ENCODE measurements at places on chromosomes 11 and 22.

GRCh38 chr22:40238425-40239344, 61.0 kb downstream of the TNRC6B start:
- peak; percentile 61 for DNase-seq

- DNase-seq = no peak
These were observed 7.0 kb downstream of the GAL start for GRCh38 chr11:68691402-68691784.

GRCh38 chr22:27386186-27386585, 415.4 kb downstream of the MN1 start:
- DNase-seq = no peak

GRCh38 chr11:89612096-89612495, 98.0 kb upstream of the TRIM77 start:
- DNase-seq = no peak

DNA sequence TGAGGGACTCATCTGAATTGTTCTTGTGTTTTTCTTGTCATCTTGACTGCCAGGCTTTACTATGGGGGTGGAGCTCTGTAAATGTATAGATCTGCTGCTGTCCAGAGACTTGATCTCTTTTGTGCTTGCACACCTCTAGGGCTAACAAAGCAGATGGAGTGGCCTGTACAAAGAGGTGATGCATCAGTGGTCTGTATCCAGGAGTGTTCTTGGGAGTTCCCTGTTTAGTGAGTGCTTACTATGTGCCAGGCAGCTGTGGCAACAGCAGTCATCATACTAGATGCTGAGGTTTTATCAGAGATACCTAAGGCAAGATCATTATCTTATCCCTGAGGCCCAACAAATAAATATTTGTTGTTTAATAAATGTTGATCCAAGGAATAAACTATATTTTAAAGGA, 33.4 kb downstream of the STIM1 start:
- DNase-seq = no peak

DNA sequence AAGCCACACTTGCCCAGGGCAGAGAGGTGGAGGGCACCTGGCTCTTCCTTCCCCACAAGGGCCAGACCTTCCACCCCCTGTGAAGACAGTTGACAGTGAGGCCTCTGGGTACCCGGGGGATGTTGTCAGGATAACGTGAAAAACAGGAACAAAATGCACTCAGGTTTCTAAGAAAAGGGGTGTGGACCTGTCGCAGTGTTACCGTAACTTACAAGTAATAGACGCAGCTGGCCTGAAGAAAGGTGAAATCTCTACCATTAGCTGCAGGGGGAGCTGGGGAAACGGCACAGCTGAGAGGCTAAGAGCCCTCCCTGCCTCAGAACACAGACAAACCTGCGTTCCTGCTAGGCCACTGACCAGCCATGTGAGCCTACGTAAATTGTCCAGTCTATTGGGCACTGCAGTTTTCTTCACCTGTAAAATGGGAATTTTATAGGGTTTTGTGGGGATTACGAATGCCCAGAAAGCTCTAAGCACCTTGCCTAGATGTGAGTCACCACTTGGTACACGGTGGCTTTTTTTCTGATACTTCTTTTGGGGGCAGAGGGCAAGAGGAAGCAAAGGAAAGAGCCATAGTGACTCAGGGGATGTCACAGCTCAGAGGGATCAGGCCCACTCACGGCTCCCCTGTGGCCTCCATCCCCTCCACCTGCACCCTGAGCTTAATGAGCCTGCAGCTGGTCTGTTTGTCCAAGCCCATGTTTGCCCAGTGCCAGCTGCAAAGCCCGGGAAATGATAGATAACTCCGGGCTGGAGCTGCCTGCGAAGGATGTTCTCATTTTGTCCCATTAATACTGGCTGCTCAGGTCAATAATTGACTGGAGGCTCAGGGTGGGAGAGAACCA, 18.4 kb upstream of the CABP7 start:
- DNase-seq = no peak

- DNase-seq = no peak
These were observed 7.4 kb upstream of the GNAZ start for GRCh38 chr22:23062616-23063538.

- no peak for DNase-seq
These were observed 10.1 kb downstream of the CBX6 start for GRCh38 chr22:38861927-38862326.

DNA sequence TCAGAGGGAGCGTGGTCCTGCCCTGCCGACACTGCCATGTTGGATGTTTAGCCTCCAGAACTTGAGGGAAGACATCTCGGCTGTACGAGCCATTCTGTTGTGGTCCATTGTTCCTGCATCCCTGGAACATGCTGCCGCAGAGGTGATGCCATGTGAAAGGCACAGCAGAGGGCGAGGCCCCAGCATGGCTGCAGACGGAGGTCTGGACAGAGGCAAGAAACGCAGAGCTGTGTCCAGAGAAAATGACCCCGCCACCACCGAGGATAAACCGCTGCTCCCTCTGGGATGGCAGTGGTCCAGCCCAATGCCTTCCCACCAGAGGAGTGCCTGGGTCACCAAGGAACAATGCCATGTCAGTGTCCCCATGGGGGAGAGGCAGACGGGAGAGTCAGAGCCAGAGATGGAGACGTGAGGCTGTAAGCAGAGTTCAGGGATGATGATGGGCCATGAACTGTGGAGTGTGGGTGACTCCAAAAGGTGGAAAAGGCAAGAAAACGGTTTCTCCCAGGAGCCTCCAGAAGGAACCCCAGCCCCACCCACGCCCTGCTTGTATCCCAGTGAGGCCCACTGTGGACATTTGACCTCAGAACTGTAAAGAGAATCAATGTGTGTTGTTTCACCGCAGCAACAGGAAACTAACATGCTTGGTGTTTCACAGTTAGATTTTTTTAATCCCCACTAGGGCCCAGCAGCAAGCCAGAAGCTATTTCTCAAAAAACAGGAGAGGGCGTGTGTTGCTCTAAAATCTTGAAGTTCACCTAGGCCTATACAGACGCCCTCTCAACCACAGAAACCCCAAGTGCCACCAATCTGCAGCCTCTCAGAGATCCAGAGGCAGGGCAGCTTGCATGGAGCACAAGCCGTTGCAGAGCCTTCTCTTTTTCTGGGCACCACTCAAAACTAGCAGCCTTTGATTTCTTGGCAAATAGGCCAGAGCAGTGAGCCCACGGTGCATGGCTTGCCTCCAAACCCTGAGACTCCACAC, 1422.9 kb downstream of the TBC1D22A start:
- no peak for DNase-seq

GRCh38 chr11:57202281-57202680, 20.5 kb downstream of the LRRC55 start:
- DNase-seq = no peak

- no peak for DNase-seq
These were observed 70.2 kb downstream of the DDX10 start for GRCh38 chr11:108734956-108735559.

DNA sequence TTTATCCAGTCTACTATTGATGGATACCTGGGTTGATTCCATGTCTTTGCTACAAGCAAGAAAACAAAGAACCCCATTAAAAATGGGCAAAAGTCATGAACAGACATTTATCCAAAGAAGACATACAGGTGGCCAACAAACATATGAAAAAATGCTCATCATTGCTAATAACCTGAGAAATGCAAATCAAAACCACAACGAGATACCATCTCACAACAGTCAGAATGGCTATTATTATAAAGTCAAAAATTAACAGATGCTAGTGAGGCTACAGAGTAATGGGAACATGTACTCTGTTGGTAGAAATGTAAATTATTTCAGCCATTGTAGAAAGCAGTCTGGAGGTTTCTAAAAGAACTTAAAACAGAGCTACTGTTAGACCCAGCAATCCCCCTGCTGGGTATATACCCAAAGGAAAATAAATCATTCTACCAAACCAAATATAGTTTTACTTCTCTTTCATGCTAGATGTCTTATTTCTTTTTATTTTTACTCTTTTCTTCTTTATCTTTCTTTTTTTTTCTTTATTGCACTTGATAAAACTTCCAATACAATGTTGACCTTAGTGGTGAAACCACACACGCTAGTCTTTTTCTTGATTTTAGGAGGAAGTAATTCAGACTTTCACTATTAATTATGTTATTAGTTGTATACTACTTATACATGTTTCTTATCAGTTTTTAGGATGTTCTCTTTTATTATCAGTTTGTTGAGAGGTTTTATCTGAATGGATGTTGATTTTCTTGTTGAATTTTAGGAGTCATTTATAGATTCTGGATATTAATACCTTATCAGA, 14.3 kb downstream of the TRIM22 start:
- no peak for DNase-seq

GRCh38 chr11:76773921-76774361, 9.2 kb upstream of the TSKU start:
- no peak for DNase-seq

DNA sequence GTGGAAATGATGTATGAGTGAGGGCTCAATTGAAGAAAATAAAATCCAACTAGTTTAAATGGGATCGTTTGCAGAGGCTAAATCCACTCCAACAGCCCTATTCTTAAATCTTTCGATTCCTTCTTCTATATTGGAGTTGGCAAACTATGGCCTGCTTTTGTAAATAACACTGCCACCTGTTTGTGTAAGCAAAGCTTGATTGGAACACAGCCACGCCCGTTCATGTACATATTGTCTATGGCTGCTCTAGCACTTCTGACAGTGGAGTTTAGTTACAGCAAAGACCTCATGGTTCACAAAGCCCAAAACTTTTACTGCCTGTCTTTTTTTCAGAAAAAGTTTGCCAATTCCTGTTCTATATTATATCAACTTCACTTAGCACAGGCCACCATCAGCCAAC, 40.6 kb upstream of the RCN1 start:
- DNase-seq = no peak

GRCh38 chr11:106461839-106462545, 384.5 kb downstream of the AASDHPPT start:
- no peak for DNase-seq

DNA sequence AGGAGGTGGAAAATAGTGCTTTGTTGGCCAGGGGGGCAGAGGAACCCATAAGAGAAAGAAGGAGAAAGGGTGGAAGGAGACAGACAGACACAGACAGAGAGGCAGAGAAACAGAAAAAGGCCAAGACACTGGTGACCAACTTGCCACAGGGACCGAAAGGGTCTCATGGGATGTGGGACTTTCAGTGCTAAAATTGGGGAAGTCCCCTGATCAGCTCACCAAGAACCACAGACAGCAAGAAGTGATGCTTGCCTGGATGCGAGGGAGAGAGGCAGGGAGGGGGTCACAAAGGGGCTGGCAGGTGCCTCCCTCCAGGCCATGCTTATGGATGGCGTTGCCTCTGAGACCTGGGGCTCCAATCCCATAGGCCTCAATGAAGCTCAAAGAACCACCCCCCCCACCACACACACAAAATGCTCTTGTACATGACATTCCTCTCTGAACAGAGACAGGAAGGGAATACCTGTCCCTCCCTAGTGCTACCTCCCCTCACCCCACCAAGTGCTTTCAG, 413.4 kb downstream of the MN1 start:
- DNase-seq = no peak
